NCI-H2029 treated with DMSO at 0.1 percent for 48 hours (cell line): ENCODE measurements at places on chromosomes 2 and 18.

DNA sequence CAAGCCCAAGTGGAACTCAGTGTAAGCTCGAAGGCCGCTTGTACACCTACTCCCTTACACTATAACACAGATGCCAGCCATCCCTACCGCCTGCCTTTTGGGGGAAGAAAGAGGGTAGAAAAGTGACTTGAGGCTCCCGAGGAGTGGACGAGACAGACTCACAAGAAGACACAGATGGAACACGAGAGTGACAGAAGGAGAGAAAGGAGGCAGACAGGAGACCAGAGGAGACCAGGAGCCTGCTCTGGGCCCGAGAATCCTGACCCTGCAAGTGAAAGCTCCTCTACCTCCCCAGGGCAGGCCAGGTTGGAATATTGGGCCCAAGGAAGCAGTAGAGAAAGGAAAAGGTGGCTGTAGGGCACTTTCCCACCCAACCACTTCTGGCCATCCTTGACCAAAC is 23.4 kb upstream of the TNS1 start:
- DNase-seq, result no peak

GRCh38 chr2:33135645-33136044 is 188.9 kb downstream of the LTBP1 start:
- no peak for DNase-seq

GRCh38 chr2:8382485-8382884 is 299.4 kb upstream of the ID2 start:
- no peak for DNase-seq

- DNase-seq, result no peak
These were observed 67.2 kb downstream of the MBP start for GRCh38 chr18:77065221-77065981.

DNA sequence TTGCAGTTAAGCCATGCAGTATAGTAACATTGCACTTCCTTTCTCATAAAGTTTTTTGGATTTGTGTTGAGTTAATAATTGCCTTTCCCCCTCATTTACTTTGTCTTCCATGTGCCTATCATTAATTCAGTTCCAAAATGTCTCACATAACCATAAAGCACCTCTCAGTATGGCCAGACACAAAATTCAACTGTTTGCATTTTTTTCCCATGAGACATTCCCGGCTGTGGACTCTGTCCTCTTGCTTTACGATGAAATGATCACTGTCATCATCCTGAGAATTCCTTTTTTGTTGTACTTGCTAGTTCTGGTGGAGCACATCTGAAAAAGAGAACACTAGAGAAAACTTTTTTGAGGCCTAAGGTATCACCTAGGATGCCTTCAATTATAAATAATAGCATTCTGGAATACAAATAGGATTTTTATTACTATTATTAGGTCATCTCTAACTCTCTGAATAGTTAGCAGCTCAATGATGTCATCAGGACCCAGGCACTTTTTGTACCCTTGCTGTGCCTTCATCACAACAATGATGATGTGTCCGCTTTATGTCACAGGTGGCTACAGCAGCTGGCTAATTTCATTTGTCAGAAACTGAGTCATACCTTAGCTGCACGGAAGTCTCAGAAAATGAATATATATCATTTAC is 8.5 kb upstream of the ATP8B1 start:
- no peak for DNase-seq

DNA sequence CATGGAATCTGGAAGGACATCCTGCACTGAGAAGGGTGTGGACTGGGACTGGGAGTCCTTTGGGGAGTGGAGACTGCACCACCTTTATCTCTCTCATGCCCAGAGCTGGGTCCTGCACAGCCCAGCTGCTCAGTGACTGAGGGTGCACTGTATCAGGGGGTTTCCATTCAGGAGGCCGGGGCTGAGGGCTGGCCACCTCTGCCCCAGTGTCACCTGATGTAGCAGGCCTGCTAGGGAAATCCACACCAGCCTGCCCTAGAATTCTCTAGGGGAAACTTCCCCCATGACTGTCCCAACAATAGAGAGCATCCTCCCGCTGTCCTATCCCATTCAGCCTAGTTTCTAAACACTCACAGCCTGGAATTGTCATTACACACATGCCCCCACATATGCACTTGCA is 116.7 kb downstream of the CTIF start:
- DNase-seq, result no peak

- DNase-seq, result no peak
These were observed 63.0 kb downstream of the DYSF start for GRCh38 chr2:71516253-71516888.

- DNase-seq, result no peak
These were observed 23.6 kb downstream of the FAM171B start for GRCh38 chr2:186717320-186718007.
